Stimulated activated CD4-positive, alpha-beta T cell treated with anti-CD3 and anti-CD28 coated beads, Interleukin-1b, Interleukin-23, amount 100 ng/mL, for 1 hour (primary cell): ENCODE measurements at places on chromosomes 16 and 17.
A peak's percentile ranks its signal among the peaks of the same experiment; 100 is the strongest.

GRCh38 chr16:66705790-66706505 lies 9.4 kb upstream of the CMTM4 start:
- no peak for DNase-seq

GRCh38 chr17:38498353-38498752 lies 70.1 kb downstream of the ARHGAP23 start:
- DNase-seq: no peak

GRCh38 chr16:71425746-71426068 lies 16.1 kb downstream of the TLE7 start:
- no peak for DNase-seq

- no peak for DNase-seq
Measured at GRCh38 chr16:85781156-85781555, 18.2 kb downstream of the EMC8 start.

- no peak for DNase-seq
Measured at GRCh38 chr17:57925361-57925990, 29.7 kb downstream of the CUEDC1 start.

GRCh38 chr17:74190807-74191406 lies 12.6 kb upstream of the RPL38 start:
- no peak for DNase-seq

DNA sequence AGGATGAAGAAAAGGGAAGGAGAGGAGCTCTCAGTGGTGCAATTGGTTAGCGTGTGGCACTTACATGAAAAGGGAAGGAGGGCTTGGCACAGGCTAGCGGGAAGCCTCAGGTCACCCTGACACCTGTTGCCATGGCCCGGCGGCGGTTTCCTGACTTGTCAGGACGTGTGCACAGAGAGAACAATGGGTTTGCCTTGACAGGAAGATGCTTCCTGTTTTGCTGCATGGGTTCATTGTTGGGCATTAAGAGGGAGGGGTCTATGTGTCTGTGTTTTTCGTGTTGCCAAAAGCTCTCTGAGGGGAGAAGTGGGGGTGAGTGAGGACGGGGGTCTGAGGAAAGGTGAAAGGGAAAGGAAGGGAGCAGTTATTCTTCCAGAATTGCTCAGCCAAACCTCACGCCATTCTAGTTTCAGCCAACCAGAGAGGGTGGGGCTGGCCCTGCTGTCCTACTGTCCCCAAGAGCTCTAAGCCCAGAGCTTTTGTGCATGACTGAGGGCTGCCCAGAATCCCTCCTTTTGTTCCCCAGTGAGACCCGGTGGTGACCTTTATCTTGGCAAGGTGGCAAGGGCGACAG lies 17.1 kb upstream of the CCR7 start:
- no peak for DNase-seq

DNA sequence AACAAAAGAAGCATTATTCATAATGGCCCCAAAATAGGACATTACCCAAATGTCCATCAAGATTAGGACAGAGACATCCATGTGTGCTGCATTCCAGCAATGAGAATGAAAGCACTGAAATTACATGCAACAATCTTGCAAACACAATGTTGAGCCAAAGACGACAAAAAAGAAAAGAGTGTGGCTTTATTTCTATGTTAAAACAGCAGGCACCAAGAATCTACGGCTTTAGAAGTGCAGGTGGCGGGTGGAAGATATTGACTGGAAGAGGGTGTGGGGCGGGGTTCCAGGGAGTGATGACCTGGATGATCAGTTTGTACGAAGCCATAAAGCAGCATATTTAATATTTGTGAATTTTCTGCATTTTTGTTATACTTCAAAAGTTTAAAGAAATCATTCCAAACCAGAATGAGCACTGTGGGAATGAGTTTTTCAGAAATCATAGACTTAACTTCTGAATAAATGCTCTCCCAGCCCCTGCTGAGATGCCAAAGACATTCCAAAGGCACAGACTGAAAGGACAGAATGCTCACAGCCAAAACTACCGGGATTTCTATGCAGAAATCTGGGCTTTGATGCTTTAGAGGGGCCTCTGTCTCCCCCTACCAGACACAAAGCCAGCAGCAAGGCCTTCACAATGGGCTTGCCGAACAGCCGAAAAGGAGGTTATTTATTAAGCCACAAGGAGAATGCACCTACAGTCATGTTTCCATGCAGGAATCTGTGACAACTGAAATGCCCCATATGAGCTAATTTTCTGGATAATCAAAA lies 361.6 kb downstream of the GRIN2A start:
- DNase-seq: no peak

GRCh38 chr17:9203771-9204425 lies 182.6 kb downstream of the NTN1 start:
- DNase-seq: no peak

- DNase-seq: no peak
Measured at GRCh38 chr17:41537990-41538389, 9.9 kb upstream of the KRT19 start.

- DNase-seq: no peak
Measured at GRCh38 chr16:88748364-88748763, 36.7 kb downstream of the PIEZO1 start.

DNA sequence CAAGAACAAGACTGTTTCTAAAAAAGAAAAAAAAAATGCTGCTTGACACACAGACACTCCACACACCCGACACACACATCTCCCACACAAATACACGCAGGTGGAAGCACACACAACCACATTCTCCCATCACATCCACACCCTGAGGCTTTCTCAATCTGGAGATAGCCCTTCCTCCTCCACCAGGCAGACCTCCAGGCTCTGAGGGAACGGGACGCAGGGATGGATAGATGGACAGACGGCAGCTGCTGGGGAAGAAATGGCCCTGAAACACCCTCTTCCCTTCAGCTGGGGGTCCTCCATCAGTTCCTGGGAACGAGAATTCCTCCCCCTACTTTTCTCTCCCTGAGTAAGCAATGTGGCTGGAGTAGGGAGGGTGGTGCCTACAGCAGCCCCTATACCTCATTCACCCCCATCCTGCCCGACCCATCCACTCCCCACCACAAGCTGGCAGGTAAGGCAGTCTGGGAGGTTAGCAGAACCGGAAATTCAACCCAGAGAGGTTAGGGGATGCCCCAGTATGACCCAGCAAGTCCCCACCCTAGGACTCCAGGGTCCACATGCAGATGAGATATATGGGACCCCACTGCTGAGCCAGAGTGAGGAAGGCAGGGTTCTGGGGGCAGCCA lies 4.1 kb upstream of the LITAFD start:
- no peak for DNase-seq

GRCh38 chr16:50692999-50693781 lies at the start of gene NOD2:
Gene NOD2, plus strand, starts transcription at chr16:50693606. Its CDS starts 5,890 bp downstream, at chr16:50699496.
- no peak for DNase-seq

- no peak for DNase-seq
Measured at GRCh38 chr17:56867948-56868376, 34.0 kb downstream of the DGKE start.

DNA sequence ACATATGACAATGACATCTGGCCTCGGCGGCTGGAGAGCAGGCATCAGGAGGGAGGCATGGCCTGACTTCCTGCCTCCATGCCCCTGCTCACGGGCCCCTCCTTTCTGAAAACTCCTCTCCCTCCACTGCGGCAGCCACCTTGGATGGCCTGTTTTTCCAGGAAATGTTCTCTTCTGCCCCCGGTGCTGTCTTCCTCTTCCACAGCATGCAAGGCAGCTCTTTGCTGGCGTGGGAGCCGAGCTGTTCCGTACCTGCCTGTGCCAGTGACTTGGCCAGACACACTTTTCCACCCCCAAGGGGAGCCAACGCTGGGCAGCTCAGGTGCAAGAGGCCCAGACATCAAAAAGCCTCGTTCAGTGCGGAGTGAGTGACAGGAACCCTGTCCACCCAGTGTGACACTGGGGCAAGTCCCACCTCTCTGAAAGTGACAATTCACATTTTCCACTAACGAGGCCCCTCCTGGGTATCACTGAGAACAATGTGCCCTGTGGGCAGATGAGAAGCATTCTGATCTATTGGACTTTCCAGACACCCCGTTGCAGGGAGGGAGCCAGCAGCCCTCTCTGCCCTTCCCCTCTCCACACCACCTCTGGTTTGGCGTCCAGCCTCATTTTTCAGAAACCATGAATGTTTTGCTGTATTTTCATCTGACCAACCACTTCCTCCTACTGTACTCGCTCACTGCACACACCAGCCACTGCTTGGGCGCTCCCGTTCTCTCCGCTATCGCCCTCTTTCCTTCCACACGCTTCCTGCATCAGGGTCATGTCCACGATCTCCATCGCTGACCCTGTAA lies 31.2 kb downstream of the NSMCE1 start:
- DNase-seq: peak; percentile 47

- DNase-seq: no peak
Measured at GRCh38 chr16:83953796-83954576, 946 bp downstream of the OSGIN1 start.

DNA sequence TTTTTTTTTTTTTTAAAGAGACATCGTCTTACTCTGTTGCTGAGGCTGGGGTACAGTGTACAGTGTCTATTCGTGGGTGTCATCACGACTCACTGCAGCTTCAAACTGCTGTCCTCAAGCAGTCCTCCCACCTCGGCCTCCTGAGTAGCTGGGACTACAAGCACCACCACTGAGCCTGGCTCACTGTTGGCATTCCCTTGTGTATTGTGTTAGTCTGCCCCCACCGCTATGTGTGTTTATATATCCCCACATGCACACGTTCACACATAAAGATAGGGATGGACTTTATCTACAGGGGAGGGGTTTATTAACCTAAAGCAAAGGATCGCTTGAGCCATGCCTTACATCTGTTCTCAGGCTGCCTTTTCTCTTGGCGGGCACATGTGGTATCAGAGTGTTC lies 63.8 kb downstream of the SEC14L1 start:
- DNase-seq: no peak

GRCh38 chr16:51818342-51818944 lies 667.4 kb upstream of the SALL1 start:
- DNase-seq: no peak

DNA sequence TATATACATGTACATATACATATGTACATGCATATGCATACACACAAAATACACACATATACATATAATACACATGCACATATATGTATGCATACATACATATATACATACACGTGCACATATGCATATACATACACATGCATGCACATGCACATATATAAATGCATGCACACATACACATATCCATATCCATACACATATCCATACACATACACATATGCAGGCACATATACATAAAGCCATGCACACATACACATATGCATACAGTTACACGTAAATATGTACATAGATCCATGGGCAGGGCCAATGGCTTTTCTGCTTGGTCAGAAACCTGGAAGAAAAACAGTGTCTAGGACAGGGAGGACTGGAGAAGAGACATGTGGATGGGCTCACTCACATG lies 23.9 kb upstream of the USP10 start:
- DNase-seq: no peak

GRCh38 chr16:21026846-21027245 lies 123.8 kb downstream of the DNAH3 start:
- DNase-seq: no peak

DNA sequence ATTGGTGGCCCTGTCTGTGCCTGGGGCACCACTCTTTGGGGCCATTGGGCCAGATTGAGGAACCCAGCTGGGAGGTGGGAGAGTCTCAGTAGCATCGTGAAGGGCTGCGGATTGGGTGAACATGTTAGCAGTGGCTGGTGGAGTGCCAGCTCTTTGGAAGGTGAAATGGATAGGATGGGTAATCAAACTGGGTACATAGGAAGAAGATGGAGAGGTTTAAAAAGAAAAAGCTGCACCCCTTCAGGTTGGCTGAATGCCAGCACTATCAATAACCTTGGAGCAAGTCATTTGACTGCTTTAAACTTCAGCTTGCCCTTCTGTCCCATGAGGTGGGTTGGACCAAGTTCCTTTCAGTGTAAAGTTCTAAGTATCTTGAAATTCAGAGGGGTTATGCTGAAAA lies 95.0 kb downstream of the RPTOR start:
- DNase-seq: no peak

DNA sequence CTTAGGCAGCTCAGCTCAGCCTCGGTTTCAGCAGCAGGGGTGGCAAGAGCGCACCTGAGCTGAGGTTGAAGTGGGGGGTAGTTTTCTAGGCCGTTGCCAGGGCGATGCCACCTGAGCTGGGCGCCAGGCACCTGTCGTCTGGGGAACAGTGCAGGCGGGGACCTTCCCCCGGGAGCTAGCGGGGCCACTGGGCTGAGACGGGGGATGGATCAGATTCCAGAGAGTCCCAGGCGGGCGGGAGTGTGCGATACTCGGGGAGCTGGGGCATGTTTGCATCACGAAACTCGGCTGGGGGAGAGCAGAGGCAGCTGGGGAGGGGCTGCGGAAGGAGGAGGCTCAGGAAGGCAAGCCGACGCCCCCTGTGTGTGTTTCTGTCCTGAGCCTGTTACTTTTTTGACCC lies 477 bp upstream of the CLDN9 start:
- no peak for DNase-seq

- DNase-seq: no peak
Measured at GRCh38 chr17:42676424-42677011, at the start of gene PLEKHH3. Gene PLEKHH3, minus strand, starts transcription at chr17:42676994. Its CDS starts 431 bp downstream, at chr17:42676563.

GRCh38 chr17:33242375-33243124 lies 50.5 kb downstream of the ASIC2 start:
- DNase-seq: no peak

DNA sequence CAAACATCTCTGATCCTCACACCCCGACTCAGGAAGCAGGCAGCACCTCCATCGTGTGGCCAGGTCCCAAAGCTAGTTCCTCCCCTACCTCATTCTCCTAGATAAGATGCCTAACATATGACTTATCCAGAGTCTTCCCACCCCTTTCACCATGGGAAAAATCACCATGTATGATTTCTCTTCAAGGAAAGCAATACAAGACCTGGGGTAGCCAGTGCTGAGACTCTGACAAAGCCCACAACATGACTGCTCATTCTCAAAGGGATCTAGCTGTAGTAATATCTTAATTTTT lies 45.1 kb downstream of the CMTM4 start:
- no peak for DNase-seq

GRCh38 chr16:56657555-56658326 lies at the start of gene MT1F:
Gene MT1F, plus strand, starts transcription at chr16:56657959. Its CDS starts 100 bp downstream, at chr16:56658059.
- peak; percentile 57 for DNase-seq

GRCh38 chr17:77668518-77668917 lies 290.0 kb upstream of the TNRC6C start:
- no peak for DNase-seq

DNA sequence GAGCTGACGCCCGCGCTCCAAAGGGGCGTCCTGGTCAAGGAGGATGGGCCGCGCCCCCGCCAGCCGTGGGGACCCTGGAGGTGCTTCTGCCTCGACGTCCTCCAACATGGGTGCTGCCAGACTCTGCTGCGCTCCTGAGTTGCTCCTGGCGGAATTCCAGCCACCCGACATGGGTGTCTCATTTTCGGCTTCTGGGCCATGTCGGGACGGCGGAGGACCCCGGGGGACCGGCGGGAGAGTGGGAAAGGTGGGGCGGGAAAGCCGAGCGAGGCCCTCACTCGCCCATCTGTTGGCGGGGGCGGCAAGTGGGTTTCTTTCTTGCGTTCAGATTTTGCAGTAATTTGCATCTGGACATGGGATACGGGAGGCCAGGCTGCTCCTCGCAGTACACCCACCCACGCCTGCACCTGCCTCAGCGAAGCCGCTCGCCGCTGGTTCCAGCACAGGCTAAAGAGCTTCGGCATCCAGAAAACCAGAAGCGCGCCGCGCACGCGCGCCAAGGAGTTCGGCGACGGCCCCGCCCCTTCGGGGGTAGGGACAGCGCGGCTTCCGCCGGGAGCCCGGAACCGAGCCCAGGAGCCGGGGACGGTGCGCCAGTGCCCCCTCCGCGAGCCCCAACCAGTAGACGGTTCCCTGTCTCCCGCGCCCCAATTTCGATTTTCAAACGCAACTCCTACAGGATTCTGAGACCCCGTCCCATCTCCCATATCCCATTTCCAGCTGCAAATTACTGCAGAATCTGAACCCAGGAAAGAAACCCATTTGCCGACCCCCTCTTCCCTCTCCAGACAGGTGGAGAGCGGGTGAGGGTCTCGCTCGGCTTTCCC lies at the start of gene ARMC7:
TSS of gene ARMC7 (plus strand) at position 563 of the 827 bp plus-strand sequence. CDS start 320 bp downstream, outside the sequence.
- DNase-seq: peak; percentile 77
